ENCODE measurements at places on chromosomes 6 and 20. TPM values are rescaled to one million over a fixed set of nuclear protein-coding genes. Genes with fewer than 3 reads are reported as not detected.

HMGA1 gene
- total RNA-seq = 32.0 TPM

SLC32A1 gene
- total RNA-seq = not detected

CTNNBL1 gene
- total RNA-seq = 14.8 TPM

ZC3H12D gene
- 0.08 TPM for total RNA-seq

CRISP3 gene
- 18.4 TPM for total RNA-seq

RIPOR2 gene
- total RNA-seq = 1.1 TPM

DNAH8 gene
- not detected for total RNA-seq
